CMK (cell line): ENCODE measurements at places on chromosomes 2 and 18.
A peak's percentile ranks its signal among the peaks of the same experiment; 100 is the strongest.

DNA sequence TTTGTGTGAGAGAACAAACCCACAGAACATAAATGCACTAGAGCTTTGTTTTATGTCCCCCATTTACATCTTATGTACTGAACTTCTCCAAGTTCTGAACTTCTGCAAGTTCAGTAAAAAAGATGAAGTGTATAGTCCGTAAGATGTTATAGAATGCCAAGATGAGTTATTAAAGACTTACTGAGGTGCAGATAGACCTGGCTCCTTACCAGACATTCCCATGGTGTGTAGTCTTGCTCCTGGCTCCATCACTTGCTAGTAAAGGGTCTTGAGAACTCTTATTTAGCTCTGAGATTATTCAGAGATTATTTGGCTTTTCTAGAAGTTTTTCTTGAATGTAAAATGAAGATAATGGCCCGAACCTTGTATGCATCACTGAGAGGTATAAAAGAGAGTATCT lies 16.8 kb downstream of the GULP1 start:
- DNase-seq, result no peak

DNA sequence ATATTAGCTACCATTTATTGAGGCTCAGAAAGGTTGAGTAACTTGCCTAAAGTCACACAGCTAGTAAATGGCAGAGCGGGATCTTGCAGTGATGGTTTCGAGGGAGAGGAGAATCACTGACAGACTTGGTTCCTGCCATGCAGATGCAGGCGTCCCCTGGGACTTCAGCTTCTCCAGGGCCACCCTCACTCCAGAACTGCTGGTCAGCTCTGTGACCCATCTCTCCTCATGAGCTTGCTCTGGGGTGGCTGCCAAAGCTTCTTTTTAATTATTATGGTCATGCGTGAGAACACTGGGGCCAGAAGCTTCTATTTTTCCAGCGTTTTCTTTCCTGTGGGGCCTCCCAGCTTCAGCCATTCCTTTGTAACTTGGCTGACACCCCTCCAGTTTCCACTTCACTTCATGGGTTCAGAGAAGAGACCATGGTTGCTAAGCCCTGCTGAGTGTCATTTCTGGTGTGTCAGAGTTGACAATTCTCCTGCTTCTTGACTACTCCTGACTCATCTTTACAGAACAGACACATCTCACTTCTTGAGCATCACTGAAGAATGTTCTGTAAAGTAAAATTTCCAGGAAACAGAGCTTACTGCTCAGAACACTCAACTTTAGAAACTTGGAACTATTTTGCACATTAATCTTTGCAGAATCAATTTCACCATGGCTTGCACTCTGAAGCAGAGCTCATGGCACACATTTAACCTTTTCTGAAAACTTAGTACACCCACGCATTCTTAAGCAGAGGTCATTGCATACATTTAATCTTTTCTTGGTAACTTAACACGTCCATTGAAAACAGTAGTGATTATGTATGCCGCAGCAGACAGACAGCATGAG lies 70.4 kb downstream of the IL1R2 start:
- DNase-seq, result no peak

- no peak for DNase-seq
Measured at GRCh38 chr2:203973676-203974075, 37.1 kb downstream of the ICOS start.

DNA sequence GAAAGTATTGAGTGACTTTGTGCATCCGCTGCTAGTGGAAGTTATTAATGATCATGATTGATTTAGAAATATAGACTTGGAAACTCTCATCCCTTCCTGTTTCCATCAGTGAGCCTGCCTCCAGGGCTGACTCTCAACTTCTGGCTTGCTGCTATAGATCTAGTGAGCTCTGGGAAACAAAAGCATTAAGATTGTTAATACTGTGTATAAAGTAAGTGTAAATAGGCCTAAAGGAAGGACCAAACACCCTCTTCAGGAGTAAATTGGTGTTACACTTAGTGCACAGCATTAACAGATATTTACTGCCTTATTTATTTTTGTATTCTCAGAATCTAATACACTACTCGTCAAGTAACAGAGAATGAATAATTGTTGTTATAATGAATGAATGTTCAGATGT lies 285.6 kb downstream of the THSD7B start:
- no peak for DNase-seq

DNA sequence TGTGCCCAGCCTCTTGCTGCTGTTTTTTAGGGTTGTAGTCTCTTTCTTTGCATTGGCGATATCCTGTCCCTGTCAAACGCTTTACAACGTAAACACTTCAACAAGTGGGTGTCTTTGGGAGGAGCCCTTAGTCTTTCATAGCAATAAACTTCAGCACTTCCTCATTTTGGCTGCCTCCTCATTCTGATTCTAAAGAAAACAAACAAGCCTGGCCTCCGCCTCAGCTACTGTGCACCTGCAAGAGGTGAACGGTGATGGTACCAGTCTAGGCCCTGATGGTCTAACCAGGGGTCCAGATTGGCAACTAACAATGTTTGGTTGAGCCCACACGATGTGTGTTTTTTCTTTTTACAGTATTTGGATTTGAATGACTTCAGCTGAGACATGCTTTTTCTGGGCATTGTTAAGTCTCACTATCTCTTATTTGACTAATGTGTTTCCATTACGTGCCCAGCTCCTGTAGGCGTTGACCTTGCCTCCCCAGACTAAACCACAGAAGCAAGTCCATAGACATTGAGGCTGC lies 53.2 kb upstream of the CUL3 start:
- no peak for DNase-seq

GRCh38 chr2:27123302-27124150 lies at the start of gene ABHD1:
Gene ABHD1 (plus strand): TSS chr2:27123815. CDS start chr2:27123949, 134 bp downstream.
- DNase-seq, result no peak

DNA sequence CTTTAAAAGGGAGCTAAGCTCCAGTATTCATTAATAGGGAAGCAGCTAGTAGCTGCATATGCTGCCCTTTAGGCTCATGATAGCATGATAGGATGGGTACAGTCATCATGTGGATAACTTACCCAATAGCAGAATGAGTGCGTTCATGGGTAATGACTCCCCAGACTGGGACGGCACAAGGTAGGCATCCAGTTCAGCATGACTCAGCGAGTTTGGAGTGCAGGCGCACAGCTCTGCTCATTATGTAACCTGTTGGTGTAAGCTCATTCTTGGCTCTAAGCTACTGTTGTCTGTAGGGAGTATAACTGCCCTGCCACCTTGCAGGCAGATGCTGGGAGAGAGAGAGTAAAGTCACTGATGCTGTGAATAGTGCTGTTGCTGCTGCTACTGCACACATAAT lies 209.2 kb upstream of the SYT4 start:
- no peak for DNase-seq

DNA sequence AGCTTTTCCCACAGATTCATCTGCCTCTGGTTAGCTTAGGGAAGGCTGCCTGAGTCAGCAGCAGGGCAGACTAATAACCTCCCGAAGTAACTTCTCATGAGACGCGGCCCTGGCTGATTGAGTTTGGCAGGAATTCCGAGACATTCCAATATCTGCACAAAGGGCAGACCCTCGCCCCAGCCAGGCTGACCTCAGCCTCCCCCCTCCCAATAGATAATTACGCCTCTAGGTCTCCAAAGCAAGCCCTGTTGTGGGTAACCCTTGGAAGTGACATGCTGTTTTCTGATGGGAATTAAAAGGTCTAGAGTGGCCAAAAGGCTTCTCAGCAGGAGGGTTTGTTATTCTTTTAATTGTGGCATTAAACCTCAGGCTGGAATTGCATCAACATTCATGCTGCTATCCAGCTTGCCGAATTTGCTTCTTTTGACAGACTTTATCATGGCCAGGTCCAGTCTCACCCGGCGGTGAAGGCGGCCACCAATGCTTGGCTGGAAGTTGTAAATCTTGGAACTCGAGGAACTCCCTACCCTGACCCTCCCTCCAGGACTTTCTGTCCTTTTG lies 98.0 kb upstream of the SLC14A2 start:
- DNase-seq, result no peak

GRCh38 chr18:4251873-4252272 lies 203.2 kb downstream of the DLGAP1 start:
- DNase-seq, result no peak

DNA sequence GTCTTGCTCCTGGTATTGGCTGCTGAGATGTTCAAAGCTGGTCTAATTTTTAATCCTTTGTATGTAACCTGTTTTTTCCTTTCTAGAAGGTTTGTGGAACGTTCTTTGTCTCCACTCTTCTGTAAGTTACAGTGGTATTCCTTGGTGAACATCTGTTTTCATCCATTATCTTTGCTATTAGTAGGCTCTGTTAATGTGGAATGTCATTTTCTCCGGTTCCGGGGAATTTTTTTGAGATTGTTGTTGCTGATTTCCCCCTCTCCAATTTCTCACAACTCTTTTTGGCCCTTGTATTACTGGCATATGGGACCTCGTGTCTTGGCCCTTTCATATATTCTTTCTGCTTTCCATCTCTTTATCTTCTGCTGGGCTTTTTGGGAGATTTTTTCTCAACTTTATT lies 63.4 kb downstream of the LCLAT1 start:
- DNase-seq, result no peak

DNA sequence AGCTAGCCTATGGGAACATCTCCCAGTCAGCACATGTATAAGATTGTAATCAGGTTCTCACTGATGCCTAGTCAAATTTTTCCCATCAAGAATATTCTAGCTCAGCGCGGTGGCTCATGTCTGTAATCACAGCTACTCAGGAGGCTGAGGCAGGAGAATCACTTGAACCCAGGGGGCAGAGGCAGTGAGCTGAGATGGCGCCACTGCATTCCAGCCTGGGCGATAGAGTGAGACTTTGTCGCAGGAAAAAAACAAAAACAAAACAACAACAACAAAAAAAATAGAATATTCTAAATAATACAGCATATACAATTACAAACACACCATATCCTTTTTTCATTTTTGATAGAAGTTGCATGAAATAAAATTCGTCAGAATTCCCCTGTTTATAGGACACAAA lies 67.5 kb upstream of the MYCN start:
- no peak for DNase-seq

GRCh38 chr2:156399224-156399949 lies 36.8 kb upstream of the GPD2 start:
- DNase-seq, result no peak

- no peak for DNase-seq
Measured at GRCh38 chr2:223725494-223725893, 111.9 kb downstream of the AP1S3 start.

DNA sequence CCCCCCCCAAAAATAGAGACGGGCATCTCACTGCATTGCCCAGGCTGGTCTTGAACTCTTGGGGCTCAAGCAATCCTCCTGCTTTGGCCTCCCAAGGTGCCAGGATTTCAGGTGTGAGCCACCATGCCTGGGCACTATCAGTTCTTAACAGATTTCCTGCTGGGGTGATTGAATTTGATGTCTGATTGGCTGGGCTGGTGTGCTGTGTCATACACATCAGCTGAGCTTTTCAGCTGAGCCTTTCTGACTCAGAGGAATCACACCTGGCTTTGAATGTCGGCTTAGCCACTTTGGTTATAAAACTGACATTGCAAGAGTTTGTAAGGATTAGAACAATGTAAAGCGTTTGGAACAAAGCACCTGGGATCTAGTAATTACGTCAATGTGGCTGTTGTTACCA lies 18.9 kb downstream of the NCAPH start:
- no peak for DNase-seq

DNA sequence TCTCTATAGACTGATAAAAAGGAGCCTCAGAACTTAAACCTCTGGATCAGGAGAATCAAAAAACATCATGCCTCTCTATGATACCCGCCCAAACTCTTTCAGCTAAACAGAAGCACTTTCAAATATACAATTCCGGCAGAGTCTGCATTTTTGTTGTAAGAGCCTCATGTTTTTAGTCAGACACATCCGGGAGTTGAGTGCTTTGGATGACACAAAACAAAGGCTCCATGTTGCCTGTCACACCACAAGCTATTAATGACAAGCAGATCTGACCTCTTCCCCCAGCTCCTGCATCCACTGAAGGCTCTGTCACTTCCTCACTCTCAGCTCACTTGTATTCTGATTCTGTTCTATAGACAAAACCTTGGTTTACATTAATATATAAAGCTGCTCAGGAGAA lies 33.2 kb downstream of the SLC38A11 start:
- DNase-seq, result no peak

- peak; percentile 87 for DNase-seq
Measured at GRCh38 chr18:79507076-79507545, 111.4 kb downstream of the NFATC1 start.

DNA sequence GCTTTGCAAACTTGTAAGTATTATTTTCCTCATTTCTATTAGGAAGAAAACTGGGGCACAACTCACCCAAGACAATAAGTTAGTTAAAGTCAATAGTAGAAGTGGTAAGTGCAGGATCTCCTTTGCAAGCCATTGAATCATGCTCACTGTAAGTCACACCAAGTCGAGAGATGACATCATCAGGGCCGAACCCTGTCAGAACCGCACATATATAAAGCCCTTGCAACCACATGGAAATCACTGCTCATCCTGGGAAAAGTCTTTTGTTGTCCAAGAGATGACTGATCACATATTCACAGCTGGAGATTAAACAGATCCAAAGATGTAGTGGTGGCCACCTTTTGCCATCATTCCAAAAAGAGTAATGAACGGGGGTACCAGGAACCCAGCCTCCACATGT lies 484.8 kb upstream of the ID2 start:
- no peak for DNase-seq

DNA sequence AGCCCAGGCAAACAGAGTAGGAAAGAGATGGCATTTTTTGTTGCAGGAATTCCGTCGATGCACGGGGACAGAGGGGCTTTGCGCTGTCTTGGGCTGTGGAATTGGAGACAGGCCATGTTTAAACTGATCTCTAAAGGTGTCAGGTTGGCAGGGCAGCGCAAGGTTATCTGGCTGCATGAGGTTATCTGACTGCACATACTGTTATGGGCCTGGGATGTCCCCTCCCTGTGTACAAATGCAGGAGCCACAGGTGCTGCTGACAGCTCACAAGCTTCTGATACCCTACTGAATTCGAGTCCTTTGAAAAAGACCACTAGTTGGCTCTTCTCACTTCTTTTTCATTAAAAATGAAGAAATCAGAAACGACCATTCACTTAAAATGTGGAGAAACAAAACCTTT lies 255.4 kb downstream of the PLCL1 start:
- DNase-seq, result no peak

DNA sequence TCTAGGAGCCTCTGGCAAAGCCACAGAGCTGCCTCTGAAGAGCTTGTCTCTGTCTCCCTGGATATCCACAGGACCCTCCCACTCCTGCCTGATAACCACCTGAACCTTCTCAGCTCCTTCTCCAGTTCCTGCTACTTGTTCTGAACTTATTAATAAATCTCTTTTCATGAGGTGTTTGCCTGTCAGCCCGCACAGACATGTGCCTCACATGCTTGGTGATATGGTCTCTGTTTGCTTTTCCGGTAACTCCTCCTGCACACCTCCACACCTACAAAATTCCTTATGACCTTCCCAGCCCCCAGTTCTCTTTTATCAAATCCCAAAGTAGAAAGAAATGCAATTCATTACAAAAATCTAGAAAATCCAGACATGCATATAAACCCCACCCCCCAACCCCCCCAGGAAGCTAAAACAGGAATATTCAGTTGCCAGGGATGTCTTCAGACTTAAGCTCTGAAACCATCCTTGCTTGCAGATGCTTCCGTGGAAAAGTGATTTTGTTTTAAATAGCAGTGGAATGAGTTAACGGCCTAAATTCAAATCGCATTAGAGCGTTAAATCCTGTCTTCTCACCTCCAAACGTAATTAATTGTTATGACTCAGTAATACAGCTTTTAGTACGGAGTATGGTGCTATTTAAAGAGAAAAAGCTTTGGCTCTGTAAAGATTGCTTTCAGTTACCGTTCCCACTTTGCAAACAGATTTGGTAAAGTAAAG lies 2.1 kb upstream of the PID1 start:
- no peak for DNase-seq

GRCh38 chr2:98404556-98405250 lies 40.0 kb upstream of the INPP4A start:
- no peak for DNase-seq
